ENCODE measurements at places on chromosomes 1 and 21.

GRCh38 chr1:71027991-71028390 is 19.6 kb downstream of the PTGER3 start:
- no peak for DNase-seq

- no peak for DNase-seq
Observed at GRCh38 chr21:35366394-35367080, 317.4 kb upstream of the RUNX1 start.

DNA sequence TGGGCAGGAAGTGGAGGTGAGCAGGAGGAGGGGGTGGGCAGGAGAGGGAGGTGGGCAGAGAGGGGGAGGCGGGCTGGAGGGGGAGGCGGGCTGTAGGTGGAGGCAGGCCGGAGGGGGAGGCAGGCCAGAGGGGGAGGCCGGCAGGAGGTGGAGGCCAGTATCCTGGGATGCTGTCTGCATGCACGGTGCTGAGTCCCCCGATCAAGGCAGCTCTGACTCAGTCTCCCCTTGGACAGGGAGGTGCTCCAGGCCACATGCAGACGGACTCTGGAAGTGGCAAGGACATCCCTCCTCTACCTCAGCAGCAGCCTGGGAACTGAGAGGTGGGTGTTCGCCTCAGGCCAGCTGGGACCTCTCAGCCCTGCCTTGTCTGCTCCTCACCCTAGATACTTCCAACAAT is 9.9 kb downstream of the IKBKE start:
- no peak for DNase-seq

GRCh38 chr1:24316645-24317044 is 2.5 kb upstream of the GRHL3 start:
- no peak for DNase-seq

DNA sequence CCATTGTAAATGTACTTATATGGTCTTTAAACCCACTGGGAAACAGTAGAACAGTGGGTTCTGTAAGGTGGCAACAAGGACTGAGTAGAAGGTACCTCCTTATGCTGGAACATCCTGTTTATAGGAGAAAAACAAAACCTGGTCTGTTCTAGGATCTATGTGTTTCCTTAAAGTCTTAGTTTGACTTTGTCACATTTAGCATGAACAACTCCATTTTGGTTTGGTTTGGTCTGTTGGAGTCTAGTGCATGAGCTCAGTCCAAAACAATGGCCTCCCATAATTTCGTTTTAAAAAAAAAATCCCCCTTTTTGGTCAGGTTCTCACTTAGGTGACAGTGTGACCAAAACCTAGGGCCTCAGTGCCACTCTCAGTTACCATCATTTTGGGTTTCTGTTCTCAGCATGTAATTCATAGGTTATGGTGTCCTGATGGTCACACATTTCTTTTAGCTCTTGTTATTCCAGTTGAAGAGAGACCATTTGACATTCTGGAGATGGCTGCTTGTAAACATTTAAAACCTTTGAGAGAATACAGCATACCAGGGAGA is 66.4 kb upstream of the IL12RB2 start:
- no peak for DNase-seq

- no peak for DNase-seq
Observed at GRCh38 chr1:241997401-241997998, 1.4 kb downstream of the MAP1LC3C start.

DNA sequence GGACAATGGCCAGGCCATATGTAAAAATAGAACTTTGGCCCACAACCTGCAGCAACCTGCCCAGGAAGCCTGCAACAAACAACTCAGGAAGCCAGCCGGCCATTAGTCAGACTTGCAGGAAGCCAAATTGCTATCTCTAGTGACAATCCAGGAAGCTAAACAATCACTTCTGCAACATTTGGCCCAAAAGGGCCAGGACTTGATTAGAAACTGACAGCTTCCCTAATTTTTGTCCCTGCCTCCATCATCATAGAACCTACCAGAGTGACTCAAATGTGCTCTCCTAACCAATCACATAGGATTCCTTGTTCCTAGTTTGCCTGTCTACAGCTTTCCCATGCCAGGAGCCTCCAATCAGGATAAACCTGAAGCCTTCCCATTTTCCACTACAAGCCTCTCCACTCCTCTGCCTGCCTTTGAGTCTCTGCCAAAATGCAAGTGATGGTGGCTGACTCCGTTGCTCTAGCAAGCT is 639.3 kb downstream of the PTPRU start:
- DNase-seq = no peak

GRCh38 chr21:25903607-25904006 is 168.8 kb downstream of the GABPA start:
- DNase-seq = peak; percentile 42

DNA sequence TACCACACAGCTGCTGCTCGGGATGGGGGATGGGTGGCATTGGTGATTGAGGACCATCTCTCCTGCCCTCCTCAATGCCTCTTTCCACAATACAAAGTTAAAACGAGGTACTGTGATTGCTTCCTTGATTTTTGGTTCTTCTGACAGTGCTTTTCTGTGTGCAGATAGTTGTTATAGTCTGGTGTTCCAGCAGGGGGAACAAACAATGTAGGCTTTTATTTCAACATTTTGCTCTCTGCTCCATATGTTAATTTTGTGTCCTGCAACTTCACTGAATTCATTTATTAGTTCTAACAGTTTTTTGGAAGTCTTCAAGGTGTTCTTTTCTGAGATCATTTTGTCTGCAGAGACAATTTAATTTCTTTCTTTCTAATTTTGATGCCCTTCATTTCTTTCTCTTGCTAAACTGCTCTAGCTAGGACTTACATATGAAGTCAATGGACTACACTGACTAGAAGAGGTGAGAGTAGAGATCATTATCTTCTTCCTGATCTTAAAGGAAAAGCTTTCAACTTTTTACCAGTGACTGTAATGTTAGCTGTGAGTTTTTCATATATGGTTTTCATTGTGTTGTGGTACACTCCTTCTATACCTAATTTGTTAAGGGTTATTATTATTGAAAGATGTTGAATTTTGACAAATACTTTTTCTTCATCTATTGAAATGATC is 45.4 kb downstream of the TNFSF18 start:
- DNase-seq = no peak

DNA sequence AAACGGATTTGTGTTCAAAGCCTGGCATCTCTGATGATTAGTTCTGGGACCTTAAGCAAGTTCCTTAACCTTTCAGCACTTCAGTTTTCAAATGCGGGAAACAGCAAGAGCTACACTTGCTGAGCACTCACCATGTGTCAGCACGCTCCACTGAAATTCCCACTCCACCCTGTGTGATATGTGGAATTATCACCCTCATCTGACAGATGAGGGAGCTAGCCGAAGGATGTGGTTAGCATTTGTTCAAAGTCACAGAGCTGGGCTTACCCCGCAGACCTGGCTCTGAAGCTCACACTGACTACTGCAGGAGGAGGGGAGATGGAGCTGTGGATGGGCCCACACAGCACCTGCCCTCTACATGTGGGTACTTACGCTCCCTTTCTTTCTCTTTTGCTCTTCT is 29.1 kb downstream of the IL12RB2 start:
- no peak for DNase-seq

GRCh38 chr1:22689505-22689904 is 21.1 kb upstream of the EPHB2 start:
- no peak for DNase-seq

DNA sequence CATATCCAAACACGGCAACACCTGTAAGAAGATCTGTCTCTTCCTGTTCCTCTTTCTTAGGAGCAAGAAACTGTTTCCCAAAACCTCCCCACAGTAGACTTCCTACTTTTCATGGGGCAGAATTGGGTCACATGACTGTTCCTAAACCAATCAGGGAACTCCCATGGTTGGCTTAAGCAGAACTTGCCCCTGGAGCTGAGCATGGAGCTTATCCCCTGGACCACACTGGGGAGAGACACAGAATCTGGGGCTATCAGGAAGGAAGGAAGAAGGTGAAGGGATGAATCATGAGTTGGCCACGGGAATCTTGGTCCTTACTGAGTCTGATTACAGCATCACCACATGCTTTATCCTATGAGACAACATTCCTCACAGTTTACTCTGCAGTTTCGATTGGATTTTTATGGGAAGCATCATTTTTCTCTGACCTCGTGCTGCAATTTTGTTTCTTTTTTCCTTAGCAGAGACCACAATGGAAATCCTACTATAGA is 81.8 kb downstream of the CDC7 start:
- no peak for DNase-seq

- DNase-seq = no peak
Observed at GRCh38 chr1:62493656-62494055, 56.8 kb downstream of the USP1 start.

- peak; percentile 25 for DNase-seq
Observed at GRCh38 chr21:14567331-14568279, 21.5 kb upstream of the SAMSN1 start.

DNA sequence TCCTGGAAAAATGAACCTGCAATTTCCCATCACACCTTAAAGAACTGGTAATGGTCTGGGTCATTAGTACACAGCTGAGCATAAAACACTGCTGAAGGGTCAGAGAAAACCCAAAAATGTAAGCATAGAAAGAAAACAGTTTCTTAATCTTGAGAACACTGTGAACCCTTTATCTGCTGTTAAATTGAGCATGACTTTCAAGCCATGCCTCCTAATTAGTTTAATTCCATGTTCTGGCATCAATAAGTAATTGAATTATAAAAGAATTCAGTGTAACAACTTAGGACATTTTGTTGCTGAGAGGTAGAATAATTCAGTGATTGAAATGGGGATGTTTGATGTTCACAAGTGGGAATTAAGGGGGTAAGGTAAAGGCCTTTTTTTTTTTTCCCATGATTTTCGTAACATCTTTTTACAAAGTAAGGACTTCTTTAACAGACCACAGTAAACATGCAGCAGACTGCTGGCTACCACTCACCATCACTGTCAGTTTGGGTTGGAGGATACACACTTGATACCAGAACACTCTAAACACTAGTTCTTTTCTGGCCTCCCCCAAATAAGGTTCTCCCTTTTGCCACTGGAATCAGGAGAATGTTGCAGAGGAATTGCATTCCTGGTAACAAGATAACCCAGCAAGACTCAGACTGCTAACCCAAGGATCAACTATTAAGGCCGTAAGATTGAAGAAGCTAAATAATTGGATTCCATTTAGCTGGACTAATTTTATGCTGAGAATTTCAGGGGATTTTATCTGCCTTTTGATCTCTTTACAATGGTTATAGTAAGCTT is 3.0 kb downstream of the RWDD3 start:
- DNase-seq = no peak

DNA sequence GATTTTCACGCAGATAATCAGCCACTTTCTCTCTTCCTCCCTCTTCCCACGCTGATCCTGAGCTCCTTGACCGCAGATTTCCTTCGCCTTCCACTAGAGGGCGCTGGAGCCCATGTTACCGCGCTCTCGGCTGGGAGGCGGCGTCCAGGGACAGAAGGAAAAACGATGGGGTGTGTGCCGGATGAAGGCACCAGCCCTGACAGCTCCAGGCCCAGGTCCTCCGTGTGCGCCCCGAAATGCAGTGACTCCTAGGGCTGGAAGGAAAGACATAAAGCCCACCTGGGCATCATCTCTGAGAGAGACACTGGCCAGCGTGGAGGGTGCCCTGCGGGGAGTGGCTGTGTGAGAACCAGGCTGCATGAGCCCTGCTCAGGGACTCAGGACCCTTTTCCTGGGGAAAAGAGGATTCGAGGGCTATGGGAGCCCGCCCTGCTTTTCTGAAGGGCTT is 44.9 kb upstream of the CYP2J2 start:
- peak; percentile 49 for DNase-seq

GRCh38 chr1:211529453-211529852 is 37.5 kb upstream of the RD3 start:
- no peak for DNase-seq

- no peak for DNase-seq
Observed at GRCh38 chr1:225990705-225991464, 8.3 kb downstream of the SDE2 start.

- DNase-seq = peak; percentile 85
Observed at GRCh38 chr1:235326719-235327558, 1.0 kb downstream of the ARID4B start.

GRCh38 chr21:27418346-27418745 is 451.5 kb upstream of the ADAMTS5 start:
- no peak for DNase-seq

- DNase-seq = no peak
Observed at GRCh38 chr1:47658161-47658920, 220.5 kb downstream of the FOXD2 start.

DNA sequence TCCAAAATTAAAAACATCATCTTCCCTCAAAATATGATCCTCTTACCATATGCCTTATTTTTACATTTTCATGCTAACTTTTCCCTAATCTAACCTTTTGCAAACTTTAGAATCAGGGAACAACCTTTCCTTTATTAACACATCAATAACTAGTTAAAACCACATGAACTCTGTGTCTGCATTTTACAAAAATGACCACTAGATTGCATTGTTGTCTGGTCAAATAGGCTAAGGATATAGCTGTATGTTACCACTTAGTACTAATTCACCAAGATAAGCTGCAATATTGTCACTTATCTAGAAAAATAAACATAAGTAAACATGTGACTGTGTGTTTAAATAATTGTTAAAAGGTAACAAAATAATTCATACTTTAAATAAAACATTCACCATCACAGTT is 82.3 kb downstream of the DENND1B start:
- peak; percentile 13 for DNase-seq

- no peak for DNase-seq
Observed at GRCh38 chr1:232561381-232561780, 68.6 kb downstream of the SIPA1L2 start.

DNA sequence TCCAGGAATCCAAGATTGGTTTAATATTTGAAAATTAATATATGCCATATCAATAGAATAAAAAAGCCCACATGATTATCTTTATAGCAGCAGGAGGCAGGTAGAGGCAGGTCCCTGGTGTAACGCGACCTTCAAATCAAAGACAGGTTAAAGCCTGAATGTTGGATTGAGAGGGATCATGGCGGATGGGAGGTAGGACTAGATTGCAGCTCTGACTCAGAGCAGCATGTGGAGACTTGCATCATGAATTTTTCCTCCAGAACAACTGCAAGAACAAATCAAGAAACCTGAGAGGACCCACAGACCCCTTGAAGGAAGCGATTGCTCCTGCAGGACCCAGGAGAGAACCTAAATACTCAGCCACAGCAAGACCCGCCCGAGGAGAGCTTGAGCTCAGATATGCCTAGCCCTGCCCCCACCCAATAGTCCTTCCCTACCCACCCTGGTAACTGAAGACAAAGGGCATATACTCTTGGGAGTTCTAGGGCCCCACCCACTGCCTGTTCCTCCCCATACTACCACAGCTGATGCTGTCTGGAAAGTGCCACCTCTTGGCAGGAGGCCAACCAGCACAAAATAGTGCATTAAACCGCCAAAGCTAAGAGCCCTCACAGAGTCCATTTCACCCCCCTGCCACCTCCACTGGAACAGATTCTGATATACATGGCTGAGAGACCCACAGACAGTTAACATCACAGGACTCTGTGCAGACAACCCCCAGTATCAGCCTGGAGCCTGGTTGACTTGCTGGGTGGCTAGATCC is 19.5 kb downstream of the S100B start:
- DNase-seq = no peak

All from B cell (primary cell).